ENCODE measurements at places on chromosomes 4 and X.
A peak's percentile ranks its signal among the peaks of the same experiment; 100 is the strongest.

- no peak for DNase-seq
These were observed 25.7 kb upstream of the MRFAP1 start for GRCh38 chr4:6614701-6615230.

GRCh38 chrX:154348114-154348531 is 26.3 kb downstream of the FLNA start:
- DNase-seq = no peak

GRCh38 chr4:101953949-101954348 is 163.4 kb downstream of the BANK1 start:
- peak; percentile 88 for DNase-seq

DNA sequence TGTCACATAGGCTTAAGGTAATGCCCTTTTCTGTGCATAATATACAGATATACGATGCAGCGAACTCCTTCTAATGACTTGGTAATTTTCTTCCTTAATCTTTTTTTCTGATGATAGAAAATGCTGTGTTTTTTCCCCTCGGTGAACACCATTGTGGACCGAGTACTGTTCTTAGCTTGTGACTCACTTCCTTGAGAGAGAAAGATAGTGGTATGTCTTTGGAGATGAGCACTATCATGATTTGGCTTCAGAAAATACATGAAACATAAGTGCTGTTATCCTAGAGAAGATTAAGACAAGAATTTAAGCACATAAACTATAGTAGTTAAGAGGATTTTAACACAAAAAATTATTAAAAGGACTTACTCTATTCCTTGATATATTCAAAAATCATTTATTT is 63.9 kb downstream of the RS1 start:
- DNase-seq = no peak

All from renal cortical epithelial cell (primary cell).